ENCODE measurements at places on chromosomes 1 and 21. TPM values are rescaled to one million over a fixed set of nuclear protein-coding genes. Genes with fewer than 3 reads are reported as not detected.

DNA sequence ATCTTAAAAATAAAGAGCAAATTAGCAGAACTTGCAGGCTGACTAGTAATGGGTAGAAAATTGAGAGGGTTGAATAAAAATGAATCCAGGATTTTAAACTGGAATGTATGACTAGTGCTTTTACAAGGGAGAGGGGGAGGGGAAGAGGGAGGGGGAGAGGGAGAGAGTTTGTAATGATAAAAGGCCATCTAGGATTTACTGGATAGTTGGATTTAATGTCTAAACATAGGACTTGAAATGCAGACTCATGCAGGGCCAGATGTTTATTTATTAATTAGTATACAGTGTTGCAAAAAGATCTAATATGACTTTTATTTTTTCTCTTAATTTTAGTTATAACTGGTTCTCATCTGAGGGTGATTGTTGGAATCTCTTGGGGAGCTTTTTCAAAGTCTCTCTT lies 4.3 kb downstream of the ZNF326 start:
- DNase-seq = no peak

RGS13 gene
- not detected for total RNA-seq

GRCh38 chr1:204983136-204983535 lies 59.9 kb upstream of the CNTN2 start:
- no peak for DNase-seq

- no peak for DNase-seq
These were observed 88.3 kb upstream of the HP1BP3 start for GRCh38 chr1:20875198-20875973.

DNA sequence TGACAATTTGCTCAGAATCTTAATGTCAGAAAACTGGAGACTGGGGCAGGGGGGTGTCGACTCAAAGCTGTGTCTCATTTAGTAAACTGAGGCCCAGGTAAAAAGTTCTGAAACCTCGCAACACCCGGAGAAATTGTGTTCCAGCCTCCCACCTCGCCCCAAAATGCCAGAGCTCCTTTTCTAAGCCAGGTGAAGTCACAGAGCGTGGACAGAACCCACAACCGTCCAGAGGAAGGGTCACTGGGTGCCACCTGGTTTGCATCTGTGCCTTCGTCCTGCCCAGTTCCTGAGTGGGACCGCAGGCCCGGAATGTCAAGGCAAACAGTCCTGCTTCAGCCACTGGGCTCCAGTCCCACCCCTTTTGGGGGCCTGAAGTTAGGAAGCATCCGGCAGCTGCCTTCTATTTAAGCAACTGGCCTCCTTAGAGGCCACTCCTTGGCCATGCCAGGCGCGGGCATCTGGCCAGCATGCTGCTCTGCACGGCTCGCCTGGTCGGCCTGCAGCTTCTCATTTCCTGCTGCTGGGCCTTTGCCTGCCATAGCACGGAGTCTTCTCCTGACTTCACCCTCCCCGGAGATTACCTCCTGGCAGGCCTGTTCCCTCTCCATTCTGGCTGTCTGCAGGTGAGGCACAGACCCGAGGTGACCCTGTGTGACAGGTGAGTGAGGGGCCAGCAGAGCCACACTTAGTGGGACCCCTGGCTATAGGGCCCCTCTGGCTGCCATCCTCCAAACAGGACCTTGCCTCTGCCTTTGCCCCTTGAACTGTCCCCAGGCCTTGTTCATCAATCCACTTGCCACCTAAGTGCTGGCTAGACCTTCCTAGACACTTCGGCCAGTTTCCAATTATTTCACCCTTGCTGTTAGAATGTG lies at the start of gene TAS1R1:
Gene TAS1R1, plus strand, starts transcription at position 401 of the 872 bp plus-strand sequence. Its CDS starts 67 bp downstream, at position 468.
- DNase-seq = peak; percentile 85

DNA sequence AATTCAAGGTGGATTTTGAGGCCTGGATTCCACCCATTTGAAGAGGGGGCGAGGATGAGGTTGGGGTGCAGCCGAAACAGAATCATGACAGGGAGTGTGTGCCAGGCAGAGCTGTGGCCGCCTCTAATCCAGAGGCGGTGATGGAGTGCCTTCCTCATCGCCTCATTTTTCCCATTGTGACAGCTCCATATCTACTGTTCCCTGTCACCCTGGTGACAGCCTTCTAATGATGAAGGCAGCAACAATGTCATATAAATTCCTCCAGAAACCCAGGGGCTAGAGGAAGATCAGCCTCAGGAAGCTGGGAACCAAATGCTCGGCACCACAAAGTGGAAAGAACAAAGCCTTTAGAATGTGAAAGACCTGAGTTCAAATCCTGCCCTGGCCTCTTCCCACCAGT lies 42.0 kb downstream of the LRRN2 start:
- DNase-seq = no peak

GRCh38 chr1:46183079-46183847 lies 7.0 kb upstream of the P3R3URF start:
- DNase-seq = peak; percentile 70

- no peak for DNase-seq
These were observed 3.6 kb upstream of the KIF17 start for GRCh38 chr1:20721117-20722061.

PTPRC gene
- 5.1 TPM for total RNA-seq

DENND4B gene
- 31.1 TPM for total RNA-seq

LCE1B gene
- total RNA-seq = 278 TPM

NLRP3 gene
- 1.2 TPM for total RNA-seq

GRCh38 chr1:199815947-199816346 lies 211.6 kb upstream of the NR5A2 start:
- no peak for DNase-seq

UBE2Q1 gene
- 37.5 TPM for total RNA-seq

GRCh38 chr1:119966020-119966419 lies 69.7 kb upstream of the ADAM30 start:
- DNase-seq = no peak

DNA sequence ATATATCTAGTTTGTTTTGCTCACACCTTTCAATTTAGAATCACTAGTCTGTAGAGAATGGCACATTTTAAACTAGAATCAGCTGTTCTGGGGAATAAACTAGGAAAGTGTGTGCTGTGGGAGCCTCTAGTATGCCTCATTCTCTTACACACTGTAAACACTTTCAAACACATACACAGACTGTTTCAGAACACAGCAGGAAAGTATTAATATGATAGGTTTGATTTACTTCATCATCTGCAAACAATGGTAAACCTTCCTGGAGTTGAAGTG lies 67.1 kb upstream of the ABCG1 start:
- no peak for DNase-seq

- DNase-seq = no peak
These were observed 12.9 kb upstream of the PDE9A start for GRCh38 chr21:42640486-42640885.

GRCh38 chr1:70090141-70090540 lies 115.2 kb downstream of the LRRC40 start:
- no peak for DNase-seq

DNA sequence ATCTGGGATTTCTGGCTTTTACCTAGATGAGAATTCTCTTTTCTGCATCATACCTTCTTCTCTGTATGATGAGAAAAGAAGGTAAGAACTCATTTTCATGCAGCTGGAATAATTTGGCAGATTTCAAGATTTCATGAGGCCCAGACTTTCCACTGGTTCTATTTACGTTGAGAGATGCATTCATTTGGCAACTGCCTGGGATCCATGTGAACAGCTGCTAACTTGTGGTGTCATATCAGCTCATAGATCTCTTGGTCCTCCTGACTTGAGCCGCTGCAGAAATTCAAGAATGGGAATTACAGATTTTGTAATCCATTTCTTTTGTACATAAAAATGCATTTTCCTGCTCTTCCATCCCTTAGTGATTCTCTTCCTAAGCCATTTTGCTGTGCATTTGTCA lies 17.1 kb upstream of the C1orf87 start:
- no peak for DNase-seq

CYP4A22 gene
- total RNA-seq = not detected

- DNase-seq = no peak
These were observed 24.9 kb downstream of the CFAP126 start for GRCh38 chr1:161342821-161343220.

GNAT2 gene
- not detected for total RNA-seq
